ENCODE measurements at places on chromosomes 2 and 18. TPM values are rescaled to one million over a fixed set of nuclear protein-coding genes. Genes with fewer than 3 reads are reported as not detected.

The FABP1 gene
- total RNA-seq: not detected

DNA sequence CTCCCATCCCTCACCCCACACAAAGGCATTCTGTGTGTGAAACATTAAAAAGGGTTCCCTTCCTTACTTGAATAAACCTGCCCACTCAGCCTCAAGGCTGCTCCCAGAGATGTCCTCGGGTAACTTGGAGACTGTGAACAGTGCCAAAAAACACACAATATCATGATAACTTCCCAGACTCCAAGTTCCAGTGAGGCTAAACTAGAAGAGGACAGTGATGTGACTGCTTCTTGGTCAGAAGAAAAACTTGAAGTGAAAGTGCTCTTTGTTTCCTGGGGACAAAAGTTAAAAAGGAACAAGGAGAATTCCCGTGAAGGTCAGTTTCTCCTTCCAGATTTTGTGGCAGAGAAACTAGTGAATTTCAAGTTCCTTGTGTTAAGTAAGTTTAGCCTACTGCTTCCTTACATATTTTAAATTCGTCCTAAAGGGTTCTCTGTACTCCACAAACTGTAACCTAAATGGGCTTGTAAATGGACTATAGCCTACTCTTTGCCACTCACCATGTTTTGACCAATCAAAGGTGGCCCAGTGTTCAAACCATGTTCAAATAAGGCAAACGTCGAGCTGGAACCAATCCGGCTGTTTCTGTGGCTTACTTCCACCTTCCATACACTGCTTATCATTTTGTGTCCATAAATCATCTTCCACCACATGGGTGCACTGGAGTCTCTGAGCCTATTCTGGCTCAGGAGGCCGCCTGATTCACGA, 20.4 kb downstream of the TPRKB start:
- no peaks in the 10 kb centered on the region for H3K36me3 ChIP-seq
- no peak overlapping the region for H3K27ac ChIP-seq
- DNase-seq: no peak

DNA sequence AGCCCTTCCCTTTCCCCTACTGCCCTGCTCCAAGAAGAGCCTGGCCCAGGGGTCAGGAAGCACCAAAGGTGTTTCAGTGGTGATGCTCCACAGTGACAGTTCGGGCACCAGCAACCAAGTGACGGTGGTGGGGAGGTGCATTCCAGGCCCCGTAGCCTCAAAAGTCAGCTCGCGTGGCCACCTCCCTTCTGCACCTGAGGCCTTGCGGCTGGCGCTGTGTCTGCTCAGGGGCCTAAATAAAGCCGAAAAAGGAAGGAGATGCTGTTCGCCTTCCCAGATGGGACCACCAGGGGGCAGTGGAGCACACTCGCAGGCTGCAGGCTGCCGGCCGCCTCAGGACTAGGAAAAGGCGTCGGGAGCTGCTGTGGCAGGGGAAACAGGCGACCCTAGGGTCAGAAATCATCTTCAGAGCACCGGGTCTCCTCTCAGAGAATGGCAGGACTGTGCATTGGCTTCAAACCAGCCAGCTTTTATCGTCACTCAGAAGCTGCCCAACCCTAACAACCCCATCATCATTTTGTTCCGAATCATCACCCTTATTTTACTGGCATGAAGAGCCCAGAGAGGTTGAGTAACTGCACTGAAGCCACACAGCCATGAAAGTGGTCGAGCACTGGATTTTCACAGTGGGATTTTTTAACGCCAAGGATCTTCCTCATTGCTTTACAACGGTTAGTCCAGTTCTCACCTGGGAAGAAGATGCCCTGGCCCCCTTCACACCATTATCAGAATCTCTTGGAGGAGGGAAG, 213.0 kb upstream of the CELF4 start:
- peak; percentile 65 for DNase-seq
- no peak overlapping the region for H3K4me3 ChIP-seq
- H3K27ac ChIP-seq: no peak overlapping the region
- no peaks in the 10 kb centered on the region for H3K27me3 ChIP-seq
- H3K36me3 ChIP-seq: no peaks in the 10 kb centered on the region
- H3K4me1 ChIP-seq: no peaks in the 10 kb centered on the region

DNA sequence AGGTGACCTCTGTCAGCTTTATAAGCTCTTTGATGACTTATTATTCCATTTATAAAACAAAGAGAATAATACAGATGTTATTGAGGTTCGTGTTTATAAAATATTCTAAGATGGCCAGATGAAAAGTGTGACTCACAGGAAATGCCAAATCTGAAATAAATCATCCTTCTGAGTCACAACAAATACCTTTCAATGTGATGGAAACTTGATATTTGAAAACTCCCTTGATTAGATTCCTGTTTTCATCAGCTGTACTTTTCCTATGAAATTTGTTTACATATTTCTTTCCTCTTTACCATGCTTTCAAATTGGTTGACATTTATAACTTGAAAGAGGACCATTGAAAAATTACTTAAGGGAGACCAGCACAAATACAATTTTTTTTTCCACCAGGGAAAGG, 30.6 kb upstream of the PPP1R1C start:
- H3K27me3 ChIP-seq: no peaks in the 10 kb centered on the region
- peak; percentile 40 for DNase-seq
- H3K27ac ChIP-seq: no peak overlapping the region
- peaks cover 20% of the 10 kb centered on the region for H3K4me1 ChIP-seq
- no peaks in the 10 kb centered on the region for H3K36me3 ChIP-seq

The MAPRE3 gene
- total RNA-seq: 7.9 TPM

DNA sequence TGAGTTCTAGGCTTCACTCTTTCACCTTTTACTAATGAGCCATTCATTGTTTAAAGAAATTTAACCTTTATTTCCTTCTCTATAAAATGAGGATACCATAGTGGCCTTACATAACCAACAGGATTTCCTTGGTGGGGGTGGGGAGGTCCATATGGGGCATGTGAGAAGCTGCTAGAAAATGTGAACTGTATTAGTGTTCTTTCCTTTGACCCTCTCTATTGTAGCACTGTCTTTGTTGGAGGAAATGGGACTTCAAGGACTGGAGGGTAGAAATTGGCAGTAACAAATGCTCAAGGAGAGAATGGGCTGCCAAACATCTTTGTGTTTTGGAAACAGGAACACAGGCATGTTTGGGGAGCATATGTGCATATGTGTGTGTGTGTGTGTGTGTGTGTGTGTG, 468.7 kb upstream of the ZEB2 start:
- no peak overlapping the region for H3K27ac ChIP-seq
- H3K36me3 ChIP-seq: no peaks in the 10 kb centered on the region
- DNase-seq: no peak

DNA sequence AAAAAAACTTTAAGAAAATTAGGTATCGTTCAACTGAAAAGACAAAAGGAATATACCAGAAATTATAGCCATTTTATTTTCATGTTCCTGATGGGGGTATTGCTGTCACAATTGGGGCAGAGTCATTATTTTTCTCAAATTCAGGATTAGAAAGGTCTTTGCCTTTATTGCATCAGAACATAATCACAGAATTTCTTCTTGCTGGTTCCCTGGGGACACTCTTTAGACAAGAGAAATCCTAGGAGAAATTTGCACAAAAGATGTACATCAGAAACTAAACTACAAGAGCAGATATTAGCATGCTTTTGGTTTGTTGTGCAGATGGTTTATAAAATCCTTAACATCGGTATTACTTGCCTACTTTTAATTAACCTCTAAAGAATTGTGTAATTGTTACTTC, 103.2 kb downstream of the NCOA1 start:
- DNase-seq: peak; percentile 16
- H3K36me3 ChIP-seq: no peaks in the 10 kb centered on the region
- H3K4me1 ChIP-seq: no peaks in the 10 kb centered on the region
- no peak overlapping the region for H3K27ac ChIP-seq
- H3K4me3 ChIP-seq: no peak overlapping the region

DNA sequence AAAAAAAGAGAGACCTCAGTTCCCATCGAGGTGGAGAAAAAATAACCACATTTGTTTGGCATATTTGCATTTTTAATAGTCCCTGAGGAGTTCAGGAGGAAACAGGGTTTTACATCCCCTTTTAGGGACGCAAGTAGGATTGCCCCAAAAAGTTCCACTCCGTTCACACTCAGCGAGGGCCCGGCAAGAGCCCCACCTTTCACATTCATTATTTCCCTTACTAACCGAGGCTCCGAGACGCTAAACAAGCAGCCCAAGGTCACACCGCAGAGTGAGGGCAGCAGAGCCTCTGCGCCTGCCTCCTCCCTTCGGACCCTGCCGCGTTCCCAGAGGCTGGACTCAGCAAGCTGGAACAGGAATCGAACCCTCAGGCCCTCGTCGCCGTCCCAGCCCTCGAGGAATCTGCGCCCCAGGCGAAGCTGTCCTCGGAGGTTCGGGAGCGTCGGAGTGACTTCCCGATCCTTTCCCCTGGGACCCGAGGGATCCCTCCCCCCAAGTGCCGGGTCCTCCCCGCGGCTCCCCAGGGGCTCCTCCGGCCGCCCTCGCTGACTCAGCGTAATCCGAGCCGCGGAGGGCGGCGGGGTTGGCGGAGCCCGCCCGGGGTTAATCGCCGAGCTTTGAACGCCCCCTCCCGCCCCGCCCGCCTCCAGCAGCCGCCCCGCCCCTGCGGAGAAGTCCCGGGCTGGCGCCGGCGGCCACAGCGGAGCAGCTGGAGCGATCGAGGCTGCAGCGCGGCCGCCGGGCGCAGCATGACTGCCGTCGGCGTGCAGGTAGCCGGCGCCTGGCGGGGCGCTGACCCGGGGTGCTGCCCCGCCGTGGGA, at the start of gene TMEM37:
Gene TMEM37, plus strand, starts transcription at position 700 of the 821 bp plus-strand sequence. Its CDS starts 50 bp downstream, at position 750.
- peak within 1 kb of the TSS; percentile 48 for H3K4me3 ChIP-seq
- no peaks in the 10 kb centered on the region for H3K4me1 ChIP-seq
- H3K27ac ChIP-seq: no peak within 1 kb of the TSS
